IPS-NIHi11 (cell line): ENCODE measurements at places on chromosomes 16 and 17.

DNA sequence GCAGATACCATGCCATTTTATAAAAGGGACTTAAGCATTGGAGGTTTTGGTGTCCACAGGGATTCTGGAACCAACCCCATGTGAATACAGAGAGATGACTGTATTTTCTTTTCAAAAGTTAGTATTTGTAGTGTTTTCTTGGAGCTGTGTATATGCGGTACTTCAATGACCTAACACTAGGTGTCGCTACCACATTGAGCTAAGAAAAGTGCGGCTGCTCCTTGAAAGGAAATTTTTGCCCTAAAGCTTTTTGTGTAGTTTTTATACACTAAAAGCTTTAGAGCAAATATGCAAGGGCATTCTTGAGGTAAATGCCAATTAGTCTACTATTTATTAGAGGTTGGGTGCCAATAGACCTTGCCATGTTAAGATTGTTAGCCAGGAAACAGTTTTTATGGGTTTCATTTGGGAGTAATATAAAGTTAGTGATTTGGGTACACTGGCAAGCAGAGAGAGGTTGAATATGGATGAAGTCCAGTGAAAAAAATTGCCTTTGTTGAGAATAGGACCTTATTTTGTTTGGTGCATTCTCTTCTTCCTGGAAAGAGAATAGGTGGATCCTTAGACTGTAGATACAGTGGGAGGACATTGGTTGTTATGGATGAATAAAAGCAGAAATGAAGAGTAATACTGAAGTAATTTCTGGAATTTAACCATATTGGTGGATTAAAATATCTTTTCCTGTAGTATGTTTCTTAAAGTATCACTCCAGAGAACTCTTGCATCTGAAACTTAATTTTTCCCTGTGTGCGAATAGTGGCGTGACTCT, 43.3 kb downstream of the BCAS3 start:
- DNase-seq: peak; percentile 59

DNA sequence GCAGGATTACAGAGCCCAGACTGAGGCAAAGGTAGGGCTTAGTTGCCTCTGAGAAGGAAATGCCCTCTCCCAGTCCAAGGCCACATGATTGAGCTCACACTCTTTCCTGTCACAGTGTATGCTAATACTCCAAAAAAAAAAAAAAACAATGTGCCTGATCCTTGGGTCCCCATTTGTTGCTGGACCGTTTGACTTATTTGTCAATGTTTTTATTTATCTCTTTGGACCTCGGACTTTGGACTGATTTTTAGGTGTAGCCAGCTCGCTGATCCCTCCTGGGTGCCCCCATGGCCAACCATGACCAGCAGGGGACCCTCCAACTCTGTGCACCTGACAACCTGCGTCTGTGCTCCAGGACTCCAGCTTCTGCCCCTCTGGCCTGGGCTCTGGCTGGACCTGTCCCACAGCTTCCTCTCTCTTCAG, 622 bp upstream of the CCL16 start:
- peak; percentile 36 for DNase-seq

DNA sequence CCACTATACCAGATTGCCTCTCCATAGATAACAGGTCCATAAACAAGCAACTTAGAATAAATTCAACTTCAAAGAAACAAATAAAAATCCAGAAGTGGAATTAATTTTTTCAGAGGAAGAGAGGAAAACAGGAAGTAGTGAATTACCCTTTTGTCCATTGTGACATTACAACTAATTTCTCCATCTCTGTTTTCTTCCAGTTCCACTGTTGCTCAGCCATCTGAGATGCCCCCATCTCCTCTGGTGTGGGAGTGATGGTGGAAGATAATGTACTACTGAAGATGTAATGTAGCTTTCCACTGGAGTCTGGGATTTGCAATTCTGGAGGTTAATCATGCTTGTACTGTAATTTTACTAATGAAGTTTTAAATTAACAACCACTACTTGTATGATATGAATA, 124.6 kb upstream of the TMEM97 start:
- no peak for DNase-seq

DNA sequence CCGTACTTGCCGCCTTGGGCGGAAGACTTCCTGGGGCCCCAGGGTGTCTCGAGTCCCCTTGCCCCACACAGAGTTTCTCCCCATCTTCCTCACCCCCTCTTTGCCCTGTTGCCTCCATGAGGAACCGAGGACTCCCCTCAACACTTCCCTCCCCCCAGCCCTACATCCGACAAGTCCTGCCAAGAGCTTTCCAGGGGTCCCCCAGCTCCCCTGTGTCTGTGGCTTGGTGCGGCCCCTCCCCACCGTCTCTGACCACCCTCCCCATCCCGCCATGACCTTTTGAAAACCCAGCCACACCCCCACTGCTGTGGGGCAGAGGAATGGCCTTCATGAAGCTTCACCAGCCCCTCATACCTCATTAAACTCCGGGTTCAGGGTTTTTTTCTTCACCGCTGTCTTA, 11.4 kb downstream of the SCGB1C2 start:
- no peak for DNase-seq

DNA sequence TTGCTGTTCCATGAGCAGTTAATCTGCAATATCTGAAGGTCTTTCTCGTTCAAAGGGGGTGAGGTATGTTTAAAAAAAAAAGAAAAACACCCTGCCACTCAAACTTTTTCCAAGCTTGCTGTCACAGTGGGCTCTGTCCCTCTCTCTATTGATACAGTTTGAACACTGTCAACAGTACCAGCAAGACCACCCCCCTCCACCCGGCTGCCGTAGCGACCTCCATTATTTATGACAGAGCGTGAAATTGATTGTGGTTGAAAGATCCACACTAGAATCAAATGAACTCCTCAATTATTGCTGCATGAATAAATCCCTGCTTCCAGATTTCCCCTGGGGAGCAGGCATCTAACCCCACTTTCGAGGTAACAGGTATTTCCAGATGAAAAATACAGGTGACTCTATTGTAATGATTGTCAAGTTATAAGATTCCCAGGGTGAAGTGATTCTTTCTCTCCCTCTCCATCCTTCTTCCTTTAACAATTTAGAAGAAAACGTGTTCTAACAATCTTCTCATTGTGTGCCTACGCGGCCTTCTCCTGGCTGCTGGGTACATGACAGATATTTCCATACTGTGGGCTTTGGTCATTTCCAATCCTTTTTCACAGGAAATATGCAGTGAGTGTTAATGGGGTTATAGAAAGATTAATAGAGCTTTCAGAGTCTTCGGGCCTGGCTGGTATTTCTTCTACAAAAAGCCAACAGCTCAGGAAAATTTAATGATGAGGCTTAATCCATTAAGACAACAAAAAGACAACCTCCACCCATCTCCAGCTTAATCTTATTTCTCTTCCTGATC, 135.7 kb upstream of the C16orf82 start:
- no peak for DNase-seq

DNA sequence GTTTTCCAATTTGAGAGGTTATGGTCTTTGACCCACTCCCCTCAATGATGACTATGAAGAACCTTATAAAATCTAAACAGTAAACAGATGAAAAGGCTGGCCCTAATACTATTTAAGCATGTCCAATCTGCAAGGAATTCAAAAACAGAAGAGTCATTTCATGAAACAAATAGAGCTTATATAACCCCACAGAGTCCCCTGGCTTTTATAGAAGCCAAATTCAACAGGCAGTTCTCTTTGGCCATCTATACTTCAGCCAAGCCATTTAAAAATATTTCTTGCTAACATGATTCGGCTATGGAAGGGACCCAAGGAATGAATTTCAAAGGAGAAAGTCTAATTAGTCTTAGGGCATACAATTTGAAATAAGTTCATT, 43.4 kb downstream of the SPOP start:
- no peak for DNase-seq

DNA sequence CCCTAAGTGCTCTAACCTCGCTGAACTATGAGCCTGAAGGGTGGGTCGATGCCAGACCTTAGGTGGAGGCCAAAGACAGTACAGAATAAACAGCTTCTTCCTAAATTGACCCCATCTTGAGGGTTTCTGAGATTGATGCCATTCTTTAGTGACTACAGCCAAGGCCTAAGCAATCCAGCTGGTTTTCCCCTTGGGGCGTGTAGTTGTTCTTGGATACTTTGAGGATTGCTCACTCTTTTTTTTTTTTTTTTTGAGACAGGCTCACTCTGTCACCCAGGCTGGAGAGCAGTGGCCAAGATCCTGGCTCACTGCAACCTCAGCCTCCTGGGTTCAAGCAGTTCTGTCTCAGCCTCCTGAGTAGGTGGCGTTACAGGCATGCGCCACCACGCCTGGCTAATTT, 2.0 kb downstream of the OVCA2 start:
- no peak for DNase-seq

GRCh38 chr16:35174016-35174415, 1714.6 kb downstream of the TP53TG3F start:
- no peak for DNase-seq

DNA sequence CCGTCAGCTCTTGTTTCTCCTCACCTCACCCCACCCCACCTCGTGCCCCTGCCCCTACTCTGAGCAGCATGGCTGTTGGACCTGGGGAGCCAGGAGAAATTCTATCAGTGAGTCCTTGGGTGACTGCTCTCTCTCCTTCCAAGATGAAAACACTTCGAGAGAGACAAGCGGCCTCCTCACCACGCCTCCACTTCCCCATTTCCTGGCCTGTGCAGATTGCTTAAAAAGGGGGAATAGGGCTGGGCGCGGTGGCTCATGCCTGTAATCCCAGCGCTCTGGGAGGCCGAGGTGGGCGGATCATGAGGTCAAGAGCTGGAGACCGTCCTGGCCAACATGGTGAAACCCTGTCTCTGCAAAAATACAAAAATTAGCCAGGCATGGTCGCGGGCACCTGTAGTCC, 9.5 kb downstream of the DLX4 start:
- DNase-seq: no peak

DNA sequence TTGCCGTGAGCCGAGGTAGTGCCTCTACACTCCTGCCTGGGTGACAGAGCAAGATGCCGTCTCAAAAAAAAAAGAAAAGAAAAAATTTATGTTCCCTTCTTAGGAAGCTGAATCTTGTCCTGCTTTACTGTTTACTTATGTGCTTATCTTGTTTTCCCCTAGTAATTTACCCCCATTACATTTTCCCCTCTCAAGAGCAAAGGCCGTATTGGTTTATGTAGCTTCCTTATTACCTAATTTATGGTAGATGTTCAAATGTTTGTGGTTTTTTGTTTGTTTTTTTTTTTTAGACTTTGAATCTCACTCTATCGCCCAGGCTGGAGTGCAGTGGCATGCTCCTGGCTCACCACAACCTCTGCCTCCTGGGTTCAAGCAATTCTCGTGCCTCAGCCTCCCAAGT, 10.3 kb upstream of the SLC52A1 start:
- DNase-seq: no peak

- DNase-seq: no peak
These were observed 144.6 kb downstream of the FOXL1 start for GRCh38 chr16:86722970-86723369.

DNA sequence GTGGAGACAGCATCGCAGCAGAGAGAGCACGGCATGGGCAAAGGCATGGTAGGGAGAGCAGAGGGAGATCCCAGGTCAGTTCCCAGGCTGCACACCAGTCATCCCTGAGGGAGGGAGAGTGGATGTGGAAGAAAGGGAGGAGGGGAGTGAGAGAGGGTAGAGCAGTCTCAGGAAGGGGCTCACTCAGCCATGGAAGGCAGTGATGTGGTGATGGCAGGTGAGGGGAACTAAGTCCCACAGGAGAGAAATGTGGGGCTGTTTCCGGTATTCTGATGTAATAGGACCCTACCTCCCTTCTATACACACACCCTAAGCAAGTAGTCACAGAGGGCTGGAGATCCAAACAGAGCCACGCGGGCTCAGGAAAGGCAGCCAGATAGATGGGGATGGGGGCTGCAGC, 500.3 kb upstream of the CDH11 start:
- no peak for DNase-seq

GRCh38 chr17:29665481-29665810, 42.7 kb upstream of the CORO6 start:
- DNase-seq: no peak

DNA sequence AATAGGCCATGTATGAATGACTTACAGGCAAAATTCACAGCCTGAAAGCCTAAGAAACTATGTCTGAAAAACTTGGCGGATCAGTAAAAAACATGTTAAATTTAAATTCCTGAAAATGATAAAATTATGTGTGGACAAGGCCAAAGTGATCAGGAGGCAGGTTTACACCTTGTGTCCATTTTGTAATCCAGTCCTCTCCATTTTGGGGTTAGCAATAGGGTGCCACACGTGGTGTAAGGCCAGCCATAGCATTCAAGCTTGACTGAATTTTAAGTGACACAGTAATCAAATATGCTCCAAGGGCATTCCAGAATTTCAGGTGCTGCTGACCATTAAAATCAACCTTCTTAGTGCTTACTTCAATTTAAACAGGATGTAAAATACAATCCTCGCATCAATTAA, 2.7 kb downstream of the RNF43 start:
- no peak for DNase-seq

DNA sequence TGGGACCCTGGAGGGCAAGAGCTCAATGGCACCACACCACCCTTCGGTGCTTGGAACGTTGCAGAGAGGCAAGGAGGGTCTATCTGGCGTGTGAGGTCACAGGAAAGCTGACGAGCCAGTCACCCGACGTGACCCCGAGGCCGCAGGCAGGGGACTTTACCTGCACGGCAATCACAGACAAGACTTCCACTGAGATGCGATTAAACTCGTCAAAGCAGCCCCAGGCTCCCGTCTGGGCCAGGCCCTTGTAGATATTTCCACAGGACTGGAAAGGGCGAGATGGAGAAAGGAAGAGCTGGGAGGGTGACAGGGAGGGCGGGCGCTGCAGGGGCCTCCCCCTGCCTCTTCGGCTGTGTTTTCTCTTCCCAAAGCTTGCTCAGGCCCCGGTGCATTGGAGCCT, 78.3 kb downstream of the DNAH17 start:
- peak; percentile 57 for DNase-seq

- DNase-seq: no peak
These were observed 15.2 kb downstream of the DRC3 start for GRCh38 chr17:17987901-17988300.

DNA sequence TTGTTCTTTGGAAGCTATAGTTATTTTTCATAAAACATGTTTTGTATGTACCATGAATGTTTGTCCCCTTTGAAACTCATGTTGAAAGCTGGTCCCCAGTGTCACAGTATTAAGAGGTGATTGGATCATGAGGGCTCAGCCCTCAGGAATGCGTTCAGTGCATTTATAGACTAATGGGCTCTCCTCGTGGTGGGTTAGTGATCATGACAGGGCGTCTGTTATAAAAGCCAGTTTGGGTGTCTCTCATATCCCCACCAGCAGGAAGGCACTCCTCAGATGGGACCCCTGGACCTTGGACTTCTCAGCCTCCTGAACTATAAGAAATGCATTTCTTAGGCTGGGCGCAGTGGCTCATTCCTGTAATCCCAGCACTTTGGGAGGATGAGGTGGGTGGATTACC, 10.4 kb downstream of the BANP start:
- DNase-seq: no peak
